ENCODE measurements at places on chromosomes 7 and 10. TPM values are rescaled to one million over a fixed set of nuclear protein-coding genes. Genes with fewer than 3 reads are reported as not detected.

Gene OGDHL
- total RNA-seq, result 0.39 TPM

Gene CYP2E1
- 0.54 TPM for total RNA-seq

Gene PUS7
- total RNA-seq, result 14.2 TPM

Gene ERVW-1
- not detected for total RNA-seq

Gene NYAP1
- 0.87 TPM for total RNA-seq
